ENCODE measurements at places on chromosomes 2 and 18. TPM values are rescaled to one million over a fixed set of nuclear protein-coding genes. Genes with fewer than 3 reads are reported as not detected.
A peak's percentile ranks its signal among the peaks of the same experiment; 100 is the strongest.

Gene PCGF1
- 15.4 TPM for total RNA-seq

Gene RNF152
- total RNA-seq = 2.6 TPM

Gene ZNF396
- 1.0 TPM for total RNA-seq

Gene SUPT7L
- 23.8 TPM for total RNA-seq

Gene SLC5A7
- total RNA-seq = not detected

Gene FBXO41
- total RNA-seq = 21.5 TPM

GRCh38 chr2:119175517-119175916, 17.0 kb upstream of the C1QL2 start:
- H3K4me1 ChIP-seq = peaks cover 4% of the 10 kb centered on the region
- H3K27ac ChIP-seq = no peak overlapping the region
- H3K27me3 ChIP-seq = peaks cover 3% of the 10 kb centered on the region
- H3K4me3 ChIP-seq = no peak overlapping the region

GRCh38 chr2:175010848-175011254, 5.7 kb upstream of the CHN1 start:
- no peaks in the 10 kb centered on the region for H3K27me3 ChIP-seq
- no peak overlapping the region for H3K4me3 ChIP-seq
- no peak for DNase-seq
- H3K27ac ChIP-seq = no peak overlapping the region

DNA sequence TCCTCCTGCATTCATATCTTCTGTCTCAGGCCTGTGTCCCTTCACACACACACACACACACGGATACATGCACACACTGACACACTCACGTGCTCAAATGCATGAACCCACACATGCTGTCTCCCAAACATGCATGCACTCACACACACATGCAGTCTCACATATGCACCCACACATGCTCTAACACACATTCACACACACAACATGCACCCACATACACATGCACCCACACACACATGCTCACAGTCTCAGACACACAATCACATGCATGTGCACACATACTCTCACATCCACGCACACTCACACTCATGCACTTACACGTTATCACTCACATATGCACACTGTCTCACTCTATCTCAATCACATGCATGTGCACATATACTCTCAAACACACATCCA, 1.9 kb upstream of the CD226 start:
- no peak overlapping the region for H3K4me3 ChIP-seq
- peaks cover 6% of the 10 kb centered on the region for H3K4me1 ChIP-seq
- no peaks in the 10 kb centered on the region for H3K36me3 ChIP-seq
- no peaks in the 10 kb centered on the region for H3K27me3 ChIP-seq

- H3K27me3 ChIP-seq = peaks cover 5% of the 10 kb centered on the region
- peak overlapping the region; percentile 86 for H3K27ac ChIP-seq
- no peaks in the 10 kb centered on the region for H3K36me3 ChIP-seq
- H3K4me1 ChIP-seq = peaks cover 48% of the 10 kb centered on the region
- no peak for DNase-seq
Measured at GRCh38 chr2:47237375-47238334, 82.5 kb upstream of the STPG4 start.

- DNase-seq = no peak
- no peaks in the 10 kb centered on the region for H3K4me1 ChIP-seq
- H3K4me3 ChIP-seq = no peak overlapping the region
- no peaks in the 10 kb centered on the region for H3K27me3 ChIP-seq
Measured at GRCh38 chr18:46601141-46601805, 55.7 kb downstream of the LOXHD1 start.

DNA sequence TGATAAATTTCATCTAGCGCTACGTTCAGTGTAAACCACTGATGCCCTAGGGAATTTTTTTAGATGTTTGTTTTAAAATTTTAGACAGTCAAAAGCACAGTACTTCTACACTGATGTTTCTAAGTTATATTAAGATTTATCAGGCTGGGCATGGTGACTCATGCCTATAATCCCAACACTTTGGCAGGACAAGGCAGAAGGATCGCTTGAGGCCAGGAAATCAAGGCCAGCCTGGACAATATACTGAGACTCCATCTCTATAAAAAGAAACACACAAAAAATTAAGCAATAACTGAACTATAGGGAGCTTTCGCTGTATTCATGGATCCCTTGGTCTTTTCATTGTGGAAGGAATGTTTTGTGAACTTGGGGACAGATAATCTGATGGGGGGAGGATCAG, 50.6 kb upstream of the MAPRE2 start:
- H3K36me3 ChIP-seq = peaks cover 4% of the 10 kb centered on the region
- peaks cover 2% of the 10 kb centered on the region for H3K27me3 ChIP-seq
- no peak for DNase-seq
- H3K4me3 ChIP-seq = no peak overlapping the region
- H3K27ac ChIP-seq = no peak overlapping the region

- DNase-seq = no peak
- no peak overlapping the region for H3K4me3 ChIP-seq
- no peaks in the 10 kb centered on the region for H3K27me3 ChIP-seq
- no peaks in the 10 kb centered on the region for H3K4me1 ChIP-seq
Measured at GRCh38 chr18:55115606-55116005, 156.3 kb upstream of the CCDC68 start.

GRCh38 chr2:2180446-2180845, 150.6 kb downstream of the MYT1L start:
- H3K27ac ChIP-seq = no peak overlapping the region
- no peaks in the 10 kb centered on the region for H3K36me3 ChIP-seq
- H3K4me3 ChIP-seq = no peak overlapping the region
- no peak for DNase-seq
- peaks cover 4% of the 10 kb centered on the region for H3K4me1 ChIP-seq

DNA sequence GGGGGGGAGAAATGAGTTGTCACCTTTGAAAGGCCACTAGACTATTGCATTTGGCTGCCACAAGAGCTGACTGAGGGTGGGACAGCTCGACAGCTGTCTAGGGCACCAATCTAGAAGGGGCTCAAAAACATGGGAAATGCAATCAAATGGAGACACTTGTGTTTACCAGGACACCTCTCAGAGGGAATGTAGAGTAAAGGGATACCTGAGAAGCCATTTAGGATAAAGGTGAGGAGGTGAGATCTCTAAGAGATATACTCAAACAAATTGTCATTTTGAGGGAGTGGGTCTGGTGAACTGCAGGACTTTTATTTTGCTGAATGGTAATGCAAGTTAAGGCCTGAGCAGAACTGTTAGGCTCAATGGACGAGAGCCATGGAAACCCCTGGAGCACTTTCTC, 159.8 kb downstream of the DDX1 start:
- no peak for DNase-seq
- H3K4me1 ChIP-seq = peaks cover 22% of the 10 kb centered on the region
- peaks cover 3% of the 10 kb centered on the region for H3K36me3 ChIP-seq
- H3K27ac ChIP-seq = no peak overlapping the region

DNA sequence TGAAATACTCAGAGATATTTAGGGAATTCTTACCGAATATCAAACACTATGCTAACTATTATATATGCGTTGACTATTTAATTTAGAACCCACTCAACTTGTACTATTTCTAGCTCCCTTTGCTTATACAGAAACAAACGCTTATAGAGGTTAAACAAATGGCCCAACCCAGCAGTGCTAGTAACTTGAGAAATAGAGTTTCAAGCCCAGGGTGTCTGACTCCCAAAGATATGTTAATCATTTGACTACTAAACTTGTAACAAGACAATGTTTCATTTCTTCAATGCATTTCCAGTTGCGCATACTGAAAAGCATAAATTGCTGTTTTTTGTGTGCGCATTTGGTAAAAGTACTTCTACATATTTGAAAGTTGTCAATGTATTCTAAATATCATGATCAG, 310.3 kb downstream of the GALNT13 start:
- no peak overlapping the region for H3K4me3 ChIP-seq
- H3K27ac ChIP-seq = peak overlapping the region; percentile 57
- H3K27me3 ChIP-seq = no peaks in the 10 kb centered on the region

DNA sequence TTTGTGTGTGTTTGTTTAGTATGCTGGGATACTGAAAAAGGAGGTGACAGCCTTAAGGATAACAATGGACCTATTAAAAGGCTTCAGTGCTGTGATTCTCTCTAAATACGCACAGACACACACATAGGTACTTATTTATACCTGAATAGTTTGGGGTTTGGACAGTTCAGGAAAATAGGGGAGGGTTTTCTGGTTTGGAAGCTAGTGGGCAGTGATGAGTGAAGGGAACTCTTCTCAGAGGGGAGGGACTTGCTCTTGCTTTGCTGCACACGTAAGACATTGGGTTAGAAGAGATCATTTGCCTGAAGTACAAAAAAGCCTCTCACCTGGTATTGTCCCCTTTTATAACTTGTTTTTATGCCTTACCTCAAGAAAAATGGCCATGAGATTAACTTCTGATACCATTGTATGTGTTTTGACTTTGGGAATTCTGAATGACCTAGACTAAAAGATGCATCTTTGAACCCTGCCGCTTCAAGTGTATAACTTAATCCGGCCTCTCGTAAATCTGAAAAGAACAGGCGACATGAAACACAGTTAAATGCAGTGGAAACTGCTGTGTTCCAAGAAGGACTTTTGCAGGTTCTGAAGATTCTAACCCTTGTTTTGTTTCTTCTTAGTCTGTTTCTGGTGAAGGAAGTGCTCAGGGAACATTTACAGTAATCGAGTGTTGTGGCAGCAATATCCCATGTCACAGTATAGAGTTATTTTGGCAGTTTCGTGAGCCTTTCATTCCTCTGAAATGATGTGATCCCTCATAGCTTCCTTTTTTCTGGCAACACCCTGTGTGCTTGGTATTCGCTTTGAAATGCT, 2.5 kb downstream of the CRIM1 start:
- H3K36me3 ChIP-seq = no peaks in the 10 kb centered on the region
- H3K27ac ChIP-seq = peak overlapping the region; percentile 67
- no peak for DNase-seq

DNA sequence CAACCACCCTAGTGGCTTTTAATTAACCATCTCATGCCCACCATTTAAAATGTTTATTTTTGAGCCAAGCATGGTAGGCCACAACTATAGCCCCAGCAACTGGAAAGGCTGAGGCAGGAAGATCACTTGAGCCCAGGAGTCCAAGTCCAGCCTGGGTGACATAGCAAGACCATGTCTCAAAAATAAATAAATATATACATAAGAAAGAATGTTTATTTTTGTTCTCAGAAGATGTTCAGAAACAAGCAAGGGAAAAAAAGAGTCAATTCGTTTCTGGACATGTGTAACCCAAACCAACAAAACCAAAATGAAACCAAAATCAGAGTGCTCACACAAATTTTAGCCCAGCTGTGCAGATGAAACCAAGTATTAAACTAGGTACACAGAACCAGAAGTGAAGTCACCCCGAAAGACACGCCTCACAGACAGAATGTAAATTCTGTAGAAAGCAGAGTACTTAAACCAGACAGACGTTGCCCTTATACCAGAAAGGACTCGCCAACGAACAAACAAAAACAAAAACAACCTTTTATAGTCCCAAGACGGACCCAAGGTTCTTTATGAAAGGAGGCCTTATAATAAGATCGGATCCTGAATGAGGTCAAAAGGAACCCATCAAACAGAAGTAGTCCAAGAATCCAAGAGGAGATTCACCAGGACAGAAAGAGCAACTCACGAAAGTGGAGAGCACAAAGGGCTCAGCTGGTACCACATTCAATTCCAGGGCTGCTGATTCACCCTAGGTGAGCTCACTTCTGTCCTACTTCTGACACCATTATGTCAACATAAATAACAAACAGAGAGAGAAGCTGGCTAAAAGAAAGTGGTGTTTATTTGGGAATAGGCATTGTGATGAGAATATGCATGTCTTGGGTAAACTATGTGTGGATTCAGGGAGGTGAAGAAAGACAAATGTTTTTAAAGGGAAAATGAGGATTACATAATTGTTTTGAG, 31.8 kb upstream of the MTCL1 start:
- peaks cover 20% of the 10 kb centered on the region for H3K4me1 ChIP-seq
- H3K4me3 ChIP-seq = no peak overlapping the region
- no peaks in the 10 kb centered on the region for H3K27me3 ChIP-seq
- no peaks in the 10 kb centered on the region for H3K36me3 ChIP-seq
- DNase-seq = no peak

- peaks cover 25% of the 10 kb centered on the region for H3K4me1 ChIP-seq
- H3K36me3 ChIP-seq = peaks cover 10% of the 10 kb centered on the region
- no peak overlapping the region for H3K27ac ChIP-seq
- no peak overlapping the region for H3K4me3 ChIP-seq
Measured at GRCh38 chr2:38496927-38497669, 105.6 kb downstream of the HNRNPLL start.

DNA sequence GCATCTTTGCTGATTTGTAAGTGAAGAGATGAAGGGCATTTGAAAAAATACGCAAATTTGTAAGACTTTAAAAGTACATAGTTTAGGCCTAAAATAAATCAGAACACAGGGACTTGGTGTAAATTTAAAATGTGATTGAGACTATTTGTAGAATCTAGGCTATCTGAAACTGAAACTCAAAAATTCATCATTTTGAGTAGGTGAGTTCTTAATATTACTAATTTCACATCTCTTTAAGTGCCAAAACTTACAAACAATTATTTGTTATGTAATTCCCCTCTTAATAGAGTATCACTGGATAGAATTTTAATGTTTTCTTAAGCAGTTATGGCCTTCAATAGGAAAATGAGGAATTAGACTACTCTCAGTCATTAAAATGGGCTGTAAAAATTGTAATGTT, 14.0 kb upstream of the HRH4 start:
- no peaks in the 10 kb centered on the region for H3K27me3 ChIP-seq
- no peaks in the 10 kb centered on the region for H3K4me1 ChIP-seq
- H3K4me3 ChIP-seq = no peak overlapping the region
- H3K36me3 ChIP-seq = peaks cover 50% of the 10 kb centered on the region
- no peak for DNase-seq
- no peak overlapping the region for H3K27ac ChIP-seq

DNA sequence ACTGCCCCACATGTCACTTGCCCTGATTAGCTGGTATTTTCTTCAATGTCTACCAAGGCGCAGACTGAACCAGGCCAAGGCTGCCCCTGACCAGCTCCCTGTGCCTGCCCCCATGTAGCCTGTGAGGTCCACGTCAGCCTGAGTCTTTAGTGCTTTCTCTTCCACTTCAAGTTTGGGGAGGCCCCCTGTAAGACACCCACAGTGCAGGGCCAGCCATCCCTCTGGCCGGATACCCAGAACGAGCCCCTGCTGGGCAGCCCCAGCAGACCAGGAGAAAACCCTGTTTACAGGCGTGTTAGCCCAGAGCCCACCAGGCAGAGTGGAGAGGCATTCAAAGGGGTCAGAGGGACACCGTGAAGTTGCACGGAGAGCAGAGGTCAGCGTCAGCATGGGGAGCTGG, 92.4 kb downstream of the TFCP2L1 start:
- no peak overlapping the region for H3K27ac ChIP-seq
- H3K4me3 ChIP-seq = no peak overlapping the region
- no peaks in the 10 kb centered on the region for H3K36me3 ChIP-seq
- no peaks in the 10 kb centered on the region for H3K27me3 ChIP-seq
- DNase-seq = no peak

- no peak overlapping the region for H3K4me3 ChIP-seq
- H3K36me3 ChIP-seq = no peaks in the 10 kb centered on the region
- H3K27ac ChIP-seq = no peak overlapping the region
- no peak for DNase-seq
- H3K4me1 ChIP-seq = peaks cover 10% of the 10 kb centered on the region
- H3K27me3 ChIP-seq = no peaks in the 10 kb centered on the region
Measured at GRCh38 chr2:67879586-67880290, 183.1 kb downstream of the C1D start.

GRCh38 chr2:121400201-121400600, 115.2 kb upstream of the TFCP2L1 start:
- no peak overlapping the region for H3K4me3 ChIP-seq
- no peaks in the 10 kb centered on the region for H3K27me3 ChIP-seq
- H3K27ac ChIP-seq = no peak overlapping the region
- H3K36me3 ChIP-seq = peaks cover 47% of the 10 kb centered on the region
- DNase-seq = no peak
